ENCODE measurements at places on chromosomes 13 and 19. TPM values are rescaled to one million over a fixed set of nuclear protein-coding genes. Genes with fewer than 3 reads are reported as not detected.
A peak's percentile ranks its signal among the peaks of the same experiment; 100 is the strongest.

ZNF85 gene
- total RNA-seq = 32.2 TPM

IL4I1 gene
- 0.59 TPM for total RNA-seq

DNA sequence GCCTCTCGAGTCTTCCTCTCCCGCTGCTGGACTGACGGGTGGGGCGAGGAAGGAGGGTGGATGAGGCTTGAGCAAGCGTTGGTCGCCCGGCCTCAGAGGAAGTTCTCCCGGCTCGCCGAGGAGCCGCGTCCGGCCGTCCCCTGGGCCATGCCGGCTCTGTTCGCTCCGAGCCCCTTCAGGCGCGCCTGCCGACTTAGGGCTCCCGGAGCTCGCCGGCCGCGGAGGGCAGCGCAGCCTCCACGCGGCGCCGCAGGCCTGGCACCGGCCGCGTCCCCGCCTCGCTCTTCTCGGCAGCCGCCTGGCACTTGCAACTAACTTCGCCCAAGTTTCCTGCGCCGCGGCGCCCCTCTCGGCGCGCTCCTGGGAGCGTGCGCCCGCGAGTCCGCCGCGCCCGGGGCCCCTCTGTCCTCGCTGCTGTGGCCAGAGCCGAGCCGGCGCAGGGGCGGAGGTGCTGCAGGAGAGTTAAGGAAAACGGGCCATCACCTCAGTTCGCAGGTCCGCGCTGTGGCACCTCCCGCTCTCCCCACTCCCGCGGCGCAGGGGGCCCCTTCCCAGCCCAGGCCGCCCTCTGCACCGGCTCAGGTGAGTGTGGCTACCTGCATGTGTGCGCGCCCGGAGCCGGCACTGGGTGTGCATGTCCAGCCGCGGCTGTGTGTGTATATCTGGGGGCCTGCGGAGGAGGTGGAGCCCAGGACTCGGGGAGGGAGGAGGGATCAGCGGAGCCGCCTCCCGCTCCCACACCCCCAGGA lies 641 bp upstream of the SOX21 start:
- DNase-seq = peak; percentile 58

- no peak for DNase-seq
These were observed 3.8 kb downstream of the TNNI3 start for GRCh38 chr19:55153652-55154264.

CDADC1 gene
- 4.3 TPM for total RNA-seq

GRCh38 chr13:105170438-105170837 lies 1365.0 kb downstream of the EFNB2 start:
- no peak for DNase-seq

GRCh38 chr13:94325650-94326049 lies 153.8 kb downstream of the DCT start:
- DNase-seq = no peak

NALCN gene
- total RNA-seq = 0.81 TPM

DNA sequence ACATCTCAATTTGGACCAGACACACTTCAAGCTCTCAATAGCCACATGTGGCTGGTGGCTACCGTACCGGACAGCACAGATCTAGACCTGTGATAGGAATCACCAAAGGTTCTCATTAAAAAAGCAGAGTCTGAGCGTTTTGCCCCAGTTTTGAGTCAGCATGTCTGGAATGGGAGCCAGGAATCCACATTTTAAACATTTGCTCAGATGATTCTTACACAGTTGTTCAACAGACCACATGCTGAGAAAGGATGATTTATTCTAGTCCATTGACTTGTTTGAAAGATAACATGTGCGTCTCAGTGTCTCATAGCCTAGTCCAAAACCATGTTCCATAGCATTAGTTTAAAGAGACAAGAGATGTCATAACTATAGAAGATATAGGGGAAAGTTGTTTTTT lies 53.4 kb downstream of the FLT3 start:
- DNase-seq = no peak

DNA sequence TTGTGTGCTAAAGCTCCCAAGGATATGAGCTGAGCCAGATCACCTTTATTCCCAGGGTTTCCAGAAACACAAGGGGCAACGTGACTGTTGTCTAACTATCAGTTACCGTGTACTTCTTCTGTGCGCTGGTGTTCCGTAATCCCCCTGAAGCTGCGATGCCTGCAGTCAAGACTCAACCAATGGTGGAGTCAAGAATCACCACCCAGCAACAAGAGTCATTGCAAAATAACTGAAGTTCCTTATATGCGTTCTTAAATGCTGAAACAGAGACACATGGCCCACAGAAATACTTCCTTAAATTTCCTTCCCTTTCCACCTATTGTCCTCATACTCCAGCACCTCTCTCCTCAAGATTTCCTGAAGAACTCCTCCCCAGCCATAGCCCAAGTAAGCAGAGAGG lies 200.2 kb downstream of the KATNAL1 start:
- DNase-seq = no peak

DNA sequence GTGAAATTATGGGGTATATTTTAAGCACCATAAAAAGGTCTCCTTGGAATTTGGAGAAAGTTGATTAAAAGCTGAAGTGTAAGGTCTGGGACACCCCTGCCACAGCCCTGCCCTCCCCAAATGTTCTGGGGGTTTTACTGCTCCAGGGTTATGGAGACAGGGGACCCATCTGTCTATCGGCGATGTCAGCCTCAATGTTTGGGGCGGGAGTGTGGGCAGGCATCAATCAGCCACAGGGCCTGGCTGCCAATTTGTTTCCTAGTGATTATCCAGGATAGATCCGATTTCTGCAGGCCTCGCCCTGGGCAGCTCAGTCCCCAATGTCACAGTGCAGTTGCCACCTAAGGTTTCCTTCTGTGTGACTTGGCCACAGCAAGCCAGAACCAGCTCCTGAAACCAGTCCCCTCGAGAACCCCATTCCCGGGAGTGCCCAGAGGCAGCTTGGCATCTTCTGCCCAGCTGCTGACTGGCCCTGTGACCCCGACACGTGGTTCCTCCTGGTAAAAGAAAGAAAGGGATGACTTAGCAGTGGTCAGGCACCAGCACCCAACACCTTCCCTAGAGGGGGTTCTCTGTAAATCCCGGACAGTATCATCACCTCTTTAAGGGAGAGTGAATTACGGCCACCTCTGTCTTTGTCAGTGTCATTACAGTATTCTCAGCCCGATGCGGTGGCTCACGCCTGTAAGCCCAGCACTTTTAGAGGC lies 41.6 kb downstream of the MYO9B start:
- no peak for DNase-seq

- no peak for DNase-seq
These were observed 248.3 kb downstream of the DCLK1 start for GRCh38 chr13:35882722-35883497.

DNA sequence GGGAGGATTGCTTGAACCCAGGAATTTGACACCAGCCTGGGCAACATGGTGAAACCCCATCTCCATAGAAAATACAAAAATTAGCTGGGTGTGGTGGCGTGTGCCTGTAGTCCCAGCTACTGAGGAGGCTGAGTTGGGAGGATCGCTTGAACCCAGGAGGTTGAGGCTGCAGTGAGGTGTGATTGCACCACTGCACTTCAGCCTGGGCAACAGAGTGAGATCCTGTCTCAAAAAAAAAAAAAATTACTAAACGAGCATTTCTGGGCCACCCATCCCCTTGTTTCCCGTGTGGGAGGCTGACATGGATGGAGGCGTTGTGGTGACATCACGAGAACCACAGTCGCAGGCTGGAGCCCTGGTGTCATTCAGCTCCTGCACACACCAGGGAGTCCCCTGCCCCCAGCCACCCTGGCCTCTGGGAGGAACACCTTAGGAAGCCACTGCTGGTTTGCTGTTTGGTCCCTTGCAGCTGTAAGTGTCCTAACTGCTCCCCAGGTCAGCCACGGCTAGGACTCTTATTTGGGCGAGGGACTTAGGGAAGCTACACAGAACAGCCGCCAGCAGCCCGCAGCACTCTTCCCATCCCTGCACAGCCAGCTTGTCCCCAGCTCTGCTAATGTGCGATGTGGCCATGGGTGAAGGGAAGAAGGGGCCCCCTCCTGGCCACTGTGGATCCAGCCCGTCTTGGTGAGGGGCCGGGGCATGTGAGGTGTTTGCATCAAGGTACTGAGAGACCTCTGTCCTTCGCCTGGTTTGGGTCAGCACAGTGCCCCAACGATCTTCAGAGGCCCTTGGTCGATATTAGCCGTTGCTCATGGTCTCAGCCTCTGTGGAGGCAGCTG lies 12.7 kb downstream of the NKPD1 start:
- DNase-seq = no peak

TNFSF9 gene
- 6.9 TPM for total RNA-seq

KLHL1 gene
- total RNA-seq = not detected

DNA sequence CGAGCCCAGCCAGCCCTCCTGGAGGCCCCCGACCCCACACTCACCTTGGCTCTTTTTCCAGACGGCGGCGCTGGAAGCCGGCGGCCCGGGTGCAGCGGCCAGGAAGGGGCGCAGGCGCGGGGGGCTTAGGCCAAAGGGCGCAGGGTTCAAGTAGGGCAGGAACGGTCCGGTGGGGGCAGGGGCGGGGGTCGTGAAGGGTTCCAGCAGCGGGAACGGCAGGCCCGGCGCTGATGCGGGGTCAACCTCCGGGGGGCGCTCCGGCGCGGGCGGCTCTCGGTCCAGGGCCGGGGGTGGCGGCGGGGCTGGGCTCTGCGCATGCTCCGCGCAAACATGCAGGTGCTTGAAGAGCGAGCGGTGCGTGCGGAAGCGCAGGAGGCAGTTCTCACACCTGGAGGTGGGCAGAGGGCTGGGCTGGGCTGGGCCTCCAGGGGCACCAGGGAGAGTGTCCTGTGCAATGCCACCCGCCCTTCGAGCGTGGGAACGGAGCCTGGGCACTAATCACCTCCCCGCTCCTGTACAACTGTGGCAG lies 2.3 kb downstream of the ZNF414 start:
- no peak for DNase-seq

DNA sequence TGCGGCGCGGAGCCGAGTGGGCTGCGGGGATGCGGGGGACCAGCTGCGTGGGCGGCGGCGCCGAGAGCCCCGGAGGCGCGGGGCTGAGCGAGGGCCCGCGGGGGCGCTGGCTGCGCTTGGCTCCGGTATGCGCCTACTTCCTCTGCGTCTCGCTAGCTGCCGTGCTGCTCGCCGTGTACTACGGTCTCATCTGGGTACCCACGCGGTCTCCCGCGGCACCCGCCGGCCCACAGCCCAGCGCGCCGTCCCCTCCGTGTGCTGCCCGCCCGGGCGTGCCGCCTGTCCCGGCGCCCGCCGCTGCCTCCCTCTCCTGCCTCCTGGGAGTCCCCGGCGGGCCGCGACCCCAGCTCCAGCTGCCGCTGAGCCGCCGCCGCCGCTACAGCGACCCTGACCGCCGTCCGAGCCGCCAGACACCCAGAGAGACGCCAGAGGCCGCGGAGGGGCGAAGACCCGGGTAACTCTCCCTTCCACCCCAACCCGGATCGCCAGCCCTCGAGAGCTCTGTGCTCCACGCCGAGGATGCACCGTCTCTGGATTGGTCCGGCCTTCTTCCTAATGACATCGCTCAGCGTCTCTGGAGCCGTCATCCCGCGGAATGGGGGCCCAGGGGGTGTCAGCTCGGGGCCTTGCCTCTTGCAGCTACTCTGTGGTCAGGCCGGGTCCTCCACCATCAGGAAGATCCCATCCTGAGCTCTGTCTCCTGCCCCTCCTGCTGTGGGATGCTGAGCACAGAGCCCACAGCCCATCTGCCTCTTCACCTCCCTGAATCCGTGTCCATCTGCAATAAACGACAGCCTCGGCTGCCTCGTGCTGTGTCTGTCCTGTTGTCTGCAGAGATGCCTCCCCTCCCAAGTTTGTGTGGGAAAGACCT lies 441 bp downstream of the INAFM1 start:
- DNase-seq = peak; percentile 68

FFAR3 gene
- not detected for total RNA-seq

GRCh38 chr13:46605076-46605824 lies 52.3 kb downstream of the LRCH1 start:
- DNase-seq = no peak

- peak; percentile 88 for DNase-seq
These were observed at the start of gene NEK3 for GRCh38 chr13:52159159-52159982. NEK3 (minus strand) TSS chr13:52159597; CDS start chr13:52156191, 3,406 bp downstream.

DNA sequence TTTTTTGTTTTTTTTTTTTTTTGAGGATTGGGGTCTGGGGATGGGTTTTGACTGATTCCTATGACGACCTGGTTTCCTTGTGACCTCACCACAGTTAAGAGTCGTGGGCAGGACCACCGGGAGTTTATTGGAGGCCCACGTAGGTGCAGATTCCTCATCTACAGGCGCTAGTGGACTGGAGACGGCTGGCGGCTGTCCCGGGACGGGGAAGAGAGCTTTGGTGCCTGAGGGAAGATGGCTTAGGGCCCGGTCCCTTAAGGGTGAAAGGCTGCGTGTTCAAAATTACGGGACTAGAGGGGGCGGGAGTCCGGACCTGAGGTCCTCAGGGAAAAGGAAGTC lies 682 bp upstream of the TEAD2 start:
- no peak for DNase-seq

PSG11 gene
- not detected for total RNA-seq

GRCh38 chr19:27824108-27824507 lies 1388.8 kb downstream of the UQCRFS1 start:
- DNase-seq = no peak

DNA sequence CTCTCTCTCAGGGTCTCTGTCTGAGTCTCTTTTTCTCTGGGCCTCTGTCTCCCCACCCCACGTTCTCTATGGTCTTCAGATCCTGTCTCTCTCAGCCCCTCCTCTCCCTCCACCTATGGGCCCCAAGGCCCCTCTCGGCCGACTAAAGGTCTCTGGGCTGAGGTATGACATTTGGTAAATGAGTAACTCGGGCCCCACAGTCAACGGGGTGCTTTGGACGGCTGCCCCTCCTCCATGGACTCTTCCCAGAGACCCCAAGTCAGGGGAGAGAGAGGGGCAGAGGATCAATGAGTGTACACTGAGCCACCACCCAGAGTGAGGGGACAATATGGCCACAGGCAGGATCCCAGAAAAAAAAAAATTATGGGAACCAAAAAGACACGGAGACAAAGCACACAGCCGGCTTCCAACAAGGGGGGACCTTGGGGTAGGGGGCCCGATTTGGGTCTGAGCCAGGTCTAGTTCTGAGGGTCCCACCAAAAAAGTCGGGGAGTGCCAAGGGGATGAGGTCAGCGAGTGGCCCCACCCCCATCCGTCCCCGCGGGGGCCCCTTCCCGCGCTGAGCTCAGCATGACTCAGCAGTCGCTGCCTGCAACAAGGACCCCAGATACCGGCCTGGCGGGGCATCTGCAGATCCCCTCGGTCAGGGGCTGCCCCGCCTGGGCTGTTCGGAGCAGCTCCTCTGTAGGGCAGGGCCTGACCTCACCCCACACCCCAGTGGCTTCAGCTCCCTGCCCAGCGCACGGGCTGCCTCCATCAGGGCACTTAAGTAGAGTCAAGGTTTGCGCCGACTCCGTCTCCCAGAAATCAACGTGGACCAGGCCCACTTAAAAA lies 1.5 kb upstream of the FTL start:
- DNase-seq = peak; percentile 59

GRCh38 chr13:75541287-75541686 lies 3.6 kb upstream of the COMMD6 start:
- no peak for DNase-seq

All from glutamatergic neuron (in vitro differentiated cells).